ENCODE measurements at places on chromosomes 2 and 18.

- no peak for DNase-seq
Observed at GRCh38 chr2:197614532-197614931, 60.9 kb downstream of the RFTN2 start.

DNA sequence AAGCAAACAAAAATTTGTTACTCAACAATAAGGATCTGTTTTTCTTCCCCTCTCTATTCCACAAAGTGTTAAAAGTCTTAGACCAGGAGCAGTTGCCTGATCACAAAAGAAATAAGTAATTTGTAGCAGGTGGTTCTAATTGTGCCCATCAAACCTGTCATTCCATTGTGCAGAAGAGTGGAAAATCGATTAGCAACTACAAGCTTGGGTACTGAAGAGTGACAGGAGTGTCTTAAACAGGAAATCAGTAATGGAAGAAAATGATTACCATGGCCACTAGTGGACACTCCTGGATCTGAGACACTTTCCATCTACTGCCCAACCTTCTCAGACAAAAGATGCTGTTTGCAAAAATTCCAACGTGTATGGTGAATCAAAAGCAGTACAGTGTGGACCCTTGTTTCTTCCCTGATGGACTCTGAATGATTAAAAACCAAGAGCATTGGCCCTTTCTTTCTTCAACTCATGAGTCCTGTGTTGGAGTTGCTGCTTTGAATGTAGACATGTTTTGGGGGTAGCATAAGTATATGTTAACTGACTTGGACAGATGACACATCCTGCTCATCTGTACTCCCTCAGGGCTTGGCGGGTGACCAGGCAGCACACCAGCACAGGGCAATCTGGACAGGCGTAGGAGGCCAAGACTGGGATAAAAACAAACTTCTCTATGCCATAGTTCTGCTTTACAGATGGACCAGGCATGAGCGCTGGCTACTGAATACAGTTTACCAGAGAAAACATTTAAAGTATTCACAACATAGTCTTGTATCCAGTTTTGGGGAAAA, 51.9 kb downstream of the PLA2R1 start:
- peak; percentile 81 for DNase-seq

DNA sequence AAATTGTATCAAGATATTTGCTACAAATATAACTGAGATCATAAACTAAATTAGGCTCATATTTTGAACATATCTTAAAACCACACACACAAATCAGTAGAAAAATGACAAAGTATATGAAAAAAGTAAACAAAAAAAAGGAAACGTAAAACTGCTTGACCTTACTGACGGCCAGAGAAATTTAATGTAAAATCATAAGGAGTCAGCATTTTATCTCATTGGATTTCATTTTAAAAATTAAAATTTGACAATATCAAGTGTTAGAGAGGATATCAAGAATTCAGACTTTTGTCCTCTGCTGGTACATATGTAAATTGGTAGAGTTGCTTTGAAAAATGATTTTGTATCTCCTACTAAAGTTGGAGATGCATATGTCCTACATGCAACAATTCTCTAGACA, 209.2 kb upstream of the ZC3H15 start:
- DNase-seq = no peak

GRCh38 chr2:173590276-173590861, 235.7 kb downstream of the CDCA7 start:
- DNase-seq = peak; percentile 99

GRCh38 chr2:206082298-206082843, 3.6 kb downstream of the INO80D start:
- DNase-seq = no peak

GRCh38 chr2:229713371-229714079, 830 bp downstream of the DNER start:
- DNase-seq = no peak

GRCh38 chr2:221370076-221370856, 201.8 kb downstream of the EPHA4 start:
- DNase-seq = no peak

DNA sequence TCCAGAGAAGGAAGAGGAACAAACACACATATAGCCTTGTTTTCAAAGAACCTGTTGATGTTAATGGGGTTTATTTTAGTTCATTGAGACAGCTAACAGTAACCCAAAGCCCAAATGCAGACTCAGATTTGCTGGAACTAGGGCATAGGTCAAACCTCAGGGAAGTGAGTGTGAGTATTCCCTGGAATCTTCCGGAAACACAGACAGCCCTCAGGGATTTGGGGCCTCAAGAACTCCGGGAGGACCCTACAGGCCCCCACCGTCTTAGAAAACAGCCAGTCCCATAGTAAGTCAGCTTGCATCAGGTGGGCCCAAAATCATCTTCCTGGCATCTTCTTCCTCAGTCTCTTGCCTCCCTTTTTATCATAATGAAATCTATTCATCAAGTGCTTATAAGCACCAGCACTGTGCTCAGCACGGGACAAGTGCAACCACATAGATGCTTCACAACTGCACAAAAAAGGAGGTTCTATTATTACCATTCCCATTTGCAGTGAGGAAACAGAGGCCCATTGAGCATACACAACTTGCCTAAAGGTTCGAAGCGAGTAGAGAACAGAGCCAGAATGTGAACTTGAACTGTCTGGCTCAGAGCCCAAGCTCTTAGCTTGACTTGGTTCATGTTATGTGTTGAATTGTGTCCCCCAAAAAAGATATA, 50.2 kb upstream of the BCL11A start:
- no peak for DNase-seq

DNA sequence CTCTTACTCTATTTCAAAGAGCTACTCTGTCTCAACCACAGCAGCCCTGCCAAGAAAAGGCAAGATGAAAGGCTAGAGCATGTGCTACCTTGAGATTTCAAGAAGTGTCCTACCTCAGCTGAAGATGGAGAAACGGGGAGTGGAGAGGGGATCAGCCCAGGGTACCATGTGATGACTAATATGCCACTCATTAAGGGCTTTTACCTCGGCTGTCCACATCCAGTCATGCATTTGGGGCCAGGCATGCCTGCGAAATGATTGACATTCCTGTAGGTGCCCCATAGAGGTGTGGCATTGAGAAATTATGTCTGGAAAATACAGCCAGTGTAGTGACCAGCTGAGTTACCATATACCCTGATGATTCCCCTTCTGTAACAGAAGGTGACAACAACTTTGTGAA, 96.1 kb downstream of the NRP2 start:
- DNase-seq = no peak

DNA sequence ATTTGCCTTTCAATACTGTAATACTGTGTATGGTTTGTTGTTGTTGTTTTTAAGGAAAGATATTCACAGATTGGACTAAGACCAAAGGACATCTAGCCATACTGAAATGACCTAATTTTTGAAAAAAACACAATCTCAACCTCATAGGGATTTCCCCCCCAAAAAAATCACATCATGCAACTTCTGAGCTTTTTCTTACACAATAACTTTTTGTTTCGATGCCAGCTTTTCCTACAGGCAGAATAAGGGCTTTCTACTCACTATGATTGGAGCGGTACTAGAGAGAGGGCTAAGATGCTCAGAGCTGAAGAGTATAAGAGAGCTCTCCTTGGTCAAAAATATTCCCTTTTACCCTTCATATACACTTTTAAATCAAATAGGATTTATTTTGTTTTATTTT, 32.4 kb upstream of the SLC3A1 start:
- DNase-seq = no peak

- DNase-seq = no peak
Observed at GRCh38 chr2:38438883-38439612, 62.0 kb upstream of the ATL2 start.

GRCh38 chr18:9862686-9863085, 23.1 kb upstream of the TXNDC2 start:
- DNase-seq = no peak

DNA sequence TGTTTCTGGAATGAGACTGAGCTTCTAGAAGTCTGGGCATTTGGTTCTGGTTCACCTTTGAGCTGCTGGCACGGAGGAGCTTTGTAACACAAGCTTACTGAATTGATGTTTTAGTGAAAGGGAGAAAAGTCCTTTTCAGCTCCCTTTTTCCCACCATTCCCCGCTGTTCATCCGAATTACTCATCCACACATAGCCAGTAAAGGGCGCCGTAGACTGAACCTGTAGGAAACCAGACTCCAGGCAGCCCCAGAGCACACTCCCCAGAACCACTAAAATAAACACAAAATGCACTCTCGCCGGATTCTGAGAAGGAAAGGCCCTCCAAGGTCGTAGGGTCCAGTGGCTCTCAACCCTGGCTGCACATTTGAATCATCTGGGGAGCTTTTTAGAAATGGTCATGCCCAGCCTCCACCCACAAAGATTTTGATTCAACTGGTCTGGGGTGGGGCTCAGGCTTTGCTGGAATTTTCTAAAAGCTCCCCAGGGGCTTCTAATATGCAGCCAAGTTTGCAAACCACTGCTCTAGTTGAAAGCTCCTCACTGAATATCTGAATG, 29.6 kb downstream of the TCF7L1 start:
- DNase-seq = peak; percentile 40

GRCh38 chr2:207332480-207333212, 166.9 kb upstream of the KLF7 start:
- no peak for DNase-seq

DNA sequence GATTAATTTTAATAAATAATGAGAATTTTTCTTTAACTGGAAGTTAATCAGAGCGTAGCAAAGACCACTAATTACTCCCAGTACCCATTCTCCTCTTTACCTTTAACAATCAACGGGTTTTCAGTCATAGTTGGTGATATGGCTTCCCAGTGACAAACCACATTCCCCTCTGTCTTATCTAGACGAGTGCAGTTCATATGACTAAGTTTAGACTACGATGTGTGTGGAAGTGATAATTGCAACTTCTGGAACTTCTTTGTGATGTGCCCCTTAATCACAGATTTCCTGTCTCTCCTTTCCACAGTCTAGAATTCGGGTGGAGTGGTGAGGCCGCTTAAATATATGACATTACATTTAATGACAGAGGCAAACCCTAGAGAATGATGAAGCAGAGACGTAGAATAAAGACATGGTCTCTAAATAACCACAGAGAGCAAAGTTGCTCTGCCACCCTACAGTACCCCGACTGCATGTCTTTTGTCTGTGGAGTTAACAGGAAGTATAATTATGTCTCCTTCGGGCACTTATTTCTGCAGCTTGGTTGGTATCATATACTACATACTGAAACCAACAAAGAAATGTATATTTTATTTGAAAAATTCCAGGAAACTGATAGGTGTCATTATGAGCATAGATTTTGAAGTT, 693.3 kb upstream of the CDH7 start:
- DNase-seq = no peak

DNA sequence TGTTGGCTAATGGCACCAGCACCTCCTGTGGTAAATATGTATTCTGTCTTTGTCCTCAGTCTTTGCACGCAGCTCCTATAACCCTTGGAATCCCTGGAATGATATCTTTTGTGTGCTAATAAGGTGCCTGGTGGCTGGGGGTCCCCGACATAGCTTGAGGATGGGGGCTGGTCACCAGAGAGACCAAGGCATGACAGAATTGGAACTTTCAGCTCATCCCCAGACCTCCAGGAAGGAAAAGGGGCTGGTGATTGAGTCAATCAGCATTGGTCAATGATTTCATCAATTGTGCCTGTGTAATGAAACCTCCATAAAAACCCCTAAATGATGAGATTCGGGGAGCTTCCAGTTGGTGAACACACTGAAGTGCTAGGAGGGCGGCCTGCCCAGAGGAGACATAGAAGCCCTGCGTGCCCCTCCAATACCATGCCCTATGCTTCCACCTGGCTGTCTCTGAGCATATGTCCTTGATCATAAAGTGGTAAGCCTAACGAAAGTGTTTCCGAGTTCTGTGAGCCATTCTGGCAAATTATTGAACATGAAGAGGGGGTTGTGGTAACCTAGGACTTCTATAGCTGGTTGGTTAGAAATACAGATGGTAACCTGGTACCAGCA, 26.6 kb upstream of the KCMF1 start:
- DNase-seq = no peak

GRCh38 chr18:28855524-28855923, 678.6 kb upstream of the CDH2 start:
- peak; percentile 52 for DNase-seq

GRCh38 chr2:3749201-3749600, 45.8 kb downstream of the DCDC2C start:
- no peak for DNase-seq
